HL-60 (cell line): ENCODE measurements at places on chromosomes 6 and 20.

GRCh38 chr6:146312608-146313007 is 231.0 kb upstream of the RAB32 start:
- DNase-seq, result no peak

DNA sequence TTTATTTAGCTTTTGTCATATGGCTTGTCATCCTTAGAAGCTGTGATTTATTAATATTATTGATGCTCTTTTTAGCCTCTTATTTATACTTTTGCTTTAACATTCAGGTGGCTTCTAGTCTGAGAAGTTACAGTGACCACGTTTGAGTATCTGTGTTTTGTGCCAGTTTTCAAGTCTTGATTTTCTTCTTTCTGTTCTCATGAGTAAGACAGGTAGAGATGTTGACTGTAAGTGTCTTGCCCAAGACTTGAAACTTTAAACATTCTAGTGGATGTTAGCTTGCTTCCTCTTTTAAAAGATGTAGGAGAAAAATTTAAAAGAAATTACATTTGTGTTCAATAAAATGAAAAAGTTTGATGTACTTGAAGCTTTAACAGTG is 122.6 kb downstream of the LRRC1 start:
- no peak for DNase-seq

DNA sequence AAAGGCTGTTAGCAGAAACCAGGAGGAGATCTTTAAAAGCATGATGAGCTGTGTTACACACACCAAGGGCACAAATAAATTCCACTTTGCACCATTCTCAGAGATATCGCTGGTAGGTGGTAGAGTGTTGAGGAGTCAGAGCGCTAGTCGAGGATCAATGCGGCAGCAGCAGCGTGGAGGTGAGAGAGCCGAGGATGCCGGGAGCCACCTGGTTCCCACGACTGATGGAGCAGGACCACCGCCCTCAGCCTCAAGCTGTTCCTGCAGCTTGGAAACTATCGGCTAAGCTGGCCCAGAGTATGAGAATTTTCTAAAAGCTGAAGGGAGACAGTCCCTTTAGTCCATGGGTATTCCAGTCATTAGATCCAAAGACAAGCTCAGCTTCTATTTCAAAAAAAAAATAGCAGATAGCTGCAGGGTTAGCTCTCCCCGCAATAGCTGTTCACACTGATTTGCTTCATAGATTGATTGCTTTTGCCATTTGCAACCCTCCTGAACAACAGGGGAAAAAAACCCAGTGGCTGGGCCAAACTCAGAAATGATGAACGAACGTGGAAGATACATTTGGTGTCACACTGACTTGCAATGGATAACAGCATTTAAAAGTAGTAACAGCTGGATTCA is 106.2 kb downstream of the LCA5 start:
- no peak for DNase-seq

GRCh38 chr20:37479925-37480691 is 40.9 kb upstream of the NNAT start:
- no peak for DNase-seq

DNA sequence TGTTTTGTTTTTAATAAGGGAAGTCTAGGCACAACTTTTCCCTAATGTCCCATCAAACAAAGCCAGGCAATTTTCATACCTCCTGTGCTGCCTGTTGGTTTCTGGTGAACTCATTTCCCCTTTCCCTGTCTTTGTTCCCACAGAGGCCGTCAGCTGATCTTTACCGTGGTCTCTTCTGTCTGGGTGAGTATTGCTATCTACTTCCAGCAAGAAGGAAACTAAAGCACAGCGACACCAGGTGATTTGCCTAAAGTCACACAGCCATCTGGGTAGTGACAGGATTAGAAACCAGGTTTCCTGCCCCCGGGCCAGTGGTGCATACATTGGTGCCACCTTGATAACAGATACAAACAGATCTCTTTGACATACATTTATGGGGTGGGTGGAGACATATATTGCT is 59.6 kb downstream of the RAB44 start:
- DNase-seq, result no peak

- no peak for DNase-seq
Measured at GRCh38 chr6:15485936-15486335, 176.9 kb downstream of the DTNBP1 start.

DNA sequence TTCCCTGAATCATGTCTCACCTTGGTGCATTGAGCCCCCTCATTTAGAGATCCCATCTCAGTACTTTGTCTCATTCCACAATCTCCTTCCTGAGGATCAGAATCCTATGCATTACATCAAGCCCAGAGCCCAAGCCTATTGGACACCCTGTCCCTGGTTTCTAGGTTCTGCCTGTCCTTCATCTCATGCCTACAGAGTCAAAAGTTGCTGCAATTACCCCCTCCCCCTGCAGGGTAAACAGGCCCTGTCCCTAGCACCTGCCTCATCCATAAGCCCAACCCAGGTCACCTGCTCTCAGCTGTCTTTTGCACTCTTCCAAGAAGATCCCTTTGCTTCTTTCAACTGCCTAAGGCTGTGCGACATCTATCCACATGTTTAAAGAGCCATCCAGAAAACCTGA is 93.9 kb downstream of the SPTLC3 start:
- DNase-seq, result no peak

DNA sequence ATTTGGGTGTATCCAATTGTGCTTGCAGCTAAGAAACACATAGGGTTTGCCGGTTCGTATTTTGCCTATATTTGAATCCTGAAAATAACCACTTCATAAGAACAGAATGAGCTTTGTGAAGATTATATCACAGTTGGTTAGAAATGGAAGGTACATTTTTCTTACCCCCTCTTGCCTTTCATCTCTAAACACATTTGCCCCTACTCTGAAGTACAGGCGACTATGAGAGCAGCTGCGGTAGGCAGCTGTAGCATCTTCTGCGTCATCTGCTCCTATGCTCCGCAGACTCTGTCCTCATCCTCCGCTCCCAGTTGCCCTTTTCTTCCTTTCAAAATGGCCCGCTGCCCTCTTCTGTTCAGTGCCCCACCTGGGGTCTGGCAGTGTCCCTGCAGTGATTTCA is 47.6 kb upstream of the REV3L start:
- no peak for DNase-seq

- peak; percentile 99 for DNase-seq
Measured at GRCh38 chr20:50274570-50275430, 84.2 kb downstream of the CEBPB start.

- DNase-seq, result no peak
Measured at GRCh38 chr6:21521276-21521675, 72.3 kb upstream of the SOX4 start.

DNA sequence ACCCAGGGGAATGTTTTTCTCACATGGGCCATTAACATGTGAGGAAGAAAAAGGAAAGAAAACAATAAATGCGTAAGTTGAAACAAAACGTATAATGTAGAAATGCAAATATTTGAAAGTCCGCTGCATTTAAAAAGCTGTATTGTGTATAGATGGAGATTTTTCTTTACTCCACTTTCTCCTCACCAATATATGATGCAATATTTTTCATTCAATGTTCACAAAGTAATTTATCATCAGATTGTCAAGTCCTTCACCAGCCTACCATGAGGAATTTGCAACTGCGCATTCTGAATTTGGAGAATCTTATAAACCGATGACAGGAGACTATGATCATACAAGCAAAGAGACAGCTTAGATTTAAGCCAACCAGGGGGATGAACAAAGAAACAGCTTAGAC is 69.9 kb downstream of the SOD2 start:
- no peak for DNase-seq

- DNase-seq, result no peak
Measured at GRCh38 chr6:155126727-155127439, 131.8 kb downstream of the TIAM2 start.

GRCh38 chr20:43558412-43559146 is at the start of gene SGK2:
Gene SGK2 (plus strand): TSS chr20:43559027. CDS start chr20:43566496, 7,469 bp downstream.
- no peak for DNase-seq

DNA sequence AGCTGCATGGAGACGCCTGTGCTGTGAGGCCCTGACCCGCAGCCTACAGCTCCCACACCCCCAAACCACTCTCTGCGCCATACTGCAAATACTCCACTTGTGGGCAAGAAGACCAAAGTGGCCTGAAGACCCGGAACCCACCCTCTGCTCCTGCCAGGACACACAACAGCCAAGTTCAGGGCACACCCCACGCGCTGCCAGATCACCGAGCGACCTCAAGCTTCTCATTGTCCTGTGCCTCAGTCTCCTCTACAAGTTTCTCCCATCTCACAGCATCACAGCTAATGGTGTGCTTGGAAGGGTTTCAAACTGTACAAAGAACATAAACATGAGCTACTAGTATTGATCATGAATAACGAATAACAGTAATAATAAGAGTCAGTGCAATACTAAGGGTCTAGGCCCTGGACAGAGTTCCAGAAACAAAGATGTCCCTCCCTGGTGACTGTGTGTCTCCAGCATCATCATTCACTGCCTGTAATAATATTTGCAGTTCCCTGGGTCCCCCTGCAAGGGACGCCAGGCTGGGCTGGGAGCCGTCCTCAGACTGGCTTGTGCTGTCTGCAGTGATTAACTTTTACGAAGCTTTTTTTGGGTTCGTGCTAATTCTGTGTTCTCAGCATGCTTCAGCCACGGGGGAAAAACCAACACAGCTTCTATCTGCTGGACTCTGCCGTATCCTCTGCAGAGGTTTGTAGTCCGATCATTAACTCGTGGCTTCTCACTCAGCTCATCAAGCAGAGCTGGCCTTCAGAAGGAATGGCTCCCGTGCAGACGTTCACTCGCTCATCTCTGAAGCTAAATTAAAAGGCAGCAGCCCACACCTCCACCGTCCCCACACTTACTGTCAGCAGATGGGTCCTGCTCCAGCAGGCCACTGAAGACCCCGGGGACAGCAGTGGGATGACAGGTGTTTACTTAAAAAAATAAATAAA is 81.6 kb upstream of the MPC1 start:
- DNase-seq, result no peak

- no peak for DNase-seq
Measured at GRCh38 chr6:13188306-13188705, 140.0 kb downstream of the TBC1D7 start.

GRCh38 chr6:139290787-139291311 is 949 bp downstream of the TXLNB start:
- peak; percentile 54 for DNase-seq
